NCI-H446 treated with DMSO at 0.1 percent for 48 hours (cell line): ENCODE measurements at places on chromosomes 1 and 21.

- no peak for DNase-seq
These were observed 15.6 kb upstream of the FMOD start for GRCh38 chr1:203366476-203366875.

DNA sequence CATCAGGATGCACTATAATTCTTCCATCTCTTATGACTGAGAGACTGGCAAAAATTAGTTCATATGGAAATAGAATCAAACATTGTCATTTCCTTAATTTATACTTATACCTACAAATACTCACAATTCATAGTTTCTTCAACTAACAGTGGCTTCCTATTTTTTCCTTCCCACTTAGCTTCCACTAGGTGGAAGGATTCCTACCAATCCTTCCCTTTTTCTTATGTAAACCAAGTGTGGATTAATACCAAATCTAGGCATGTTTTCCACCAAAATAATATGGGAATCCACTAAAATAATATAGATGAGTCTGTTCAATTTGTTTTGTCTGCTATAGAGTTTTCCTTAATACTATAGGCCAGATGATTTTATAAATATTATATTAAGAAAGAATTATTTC is 1537.1 kb downstream of the PLA2G4A start:
- no peak for DNase-seq

DNA sequence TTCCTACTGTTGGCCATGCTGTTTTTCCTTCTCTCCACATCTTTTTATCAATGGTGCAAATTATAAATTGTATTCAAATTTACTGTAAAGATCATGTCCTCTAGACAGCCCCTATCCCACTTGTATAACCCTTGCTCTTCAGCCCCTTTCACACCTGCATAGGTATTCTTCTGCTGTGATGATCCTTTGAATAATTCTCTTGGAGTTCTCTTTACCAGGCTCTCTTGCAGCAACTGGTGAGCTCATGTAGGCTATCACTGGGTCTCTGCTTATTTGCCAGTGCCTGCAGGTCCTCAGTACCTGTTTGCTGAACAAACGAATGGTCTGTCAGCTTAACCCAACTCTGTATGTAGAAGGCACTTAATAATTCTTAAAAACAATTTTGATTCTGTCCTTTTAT is 8.2 kb downstream of the PTPRC start:
- DNase-seq = no peak

DNA sequence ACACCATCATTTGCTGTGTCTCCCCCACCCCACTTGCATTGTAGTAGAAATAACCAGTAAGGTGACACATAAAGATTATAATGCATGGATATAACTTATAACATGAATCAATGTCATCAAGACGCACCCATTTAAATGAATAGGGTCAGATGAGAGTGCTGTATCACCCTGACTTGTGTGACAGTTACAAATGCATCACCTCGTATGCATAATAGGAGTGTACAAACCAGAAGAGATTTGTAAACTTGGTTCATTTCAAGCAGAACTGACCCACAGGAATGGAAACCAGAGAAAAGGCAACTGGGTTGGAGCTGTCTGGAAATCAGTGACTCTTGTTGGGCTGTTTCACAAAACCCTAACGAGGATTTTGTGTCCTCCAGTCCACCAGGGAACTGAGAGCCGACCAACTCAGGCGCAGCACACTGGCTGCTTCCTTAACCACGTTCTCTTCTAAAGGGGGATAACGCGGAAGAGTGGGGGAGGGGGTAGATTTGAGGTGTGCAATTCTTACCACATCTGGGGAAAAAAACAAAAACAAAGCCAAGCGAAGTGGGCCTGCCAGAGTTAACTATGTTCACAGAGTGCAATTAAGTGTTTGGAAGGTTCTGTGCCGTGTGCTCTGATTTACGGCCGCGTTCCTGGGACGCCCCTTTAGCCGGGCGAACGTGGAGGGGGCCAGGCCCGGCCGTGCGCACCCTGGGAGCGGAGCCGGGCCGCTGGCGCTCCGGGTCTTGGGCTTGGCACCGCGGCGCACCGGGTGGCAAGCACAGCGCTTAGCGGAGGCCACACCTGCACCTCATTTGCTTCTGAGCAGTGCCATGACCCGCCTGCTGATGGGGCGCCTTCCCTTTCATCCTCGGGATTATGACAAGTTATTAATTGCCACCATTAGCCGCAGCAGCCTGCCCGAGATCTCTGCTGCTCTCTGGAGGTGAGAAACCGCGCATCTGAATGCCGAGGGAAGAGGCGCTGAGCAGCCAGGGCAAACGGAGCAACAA is 248.8 kb upstream of the FOXD3 start:
- DNase-seq = no peak

- no peak for DNase-seq
These were observed 683 bp upstream of the DMAP1 start for GRCh38 chr1:44212355-44213221.

DNA sequence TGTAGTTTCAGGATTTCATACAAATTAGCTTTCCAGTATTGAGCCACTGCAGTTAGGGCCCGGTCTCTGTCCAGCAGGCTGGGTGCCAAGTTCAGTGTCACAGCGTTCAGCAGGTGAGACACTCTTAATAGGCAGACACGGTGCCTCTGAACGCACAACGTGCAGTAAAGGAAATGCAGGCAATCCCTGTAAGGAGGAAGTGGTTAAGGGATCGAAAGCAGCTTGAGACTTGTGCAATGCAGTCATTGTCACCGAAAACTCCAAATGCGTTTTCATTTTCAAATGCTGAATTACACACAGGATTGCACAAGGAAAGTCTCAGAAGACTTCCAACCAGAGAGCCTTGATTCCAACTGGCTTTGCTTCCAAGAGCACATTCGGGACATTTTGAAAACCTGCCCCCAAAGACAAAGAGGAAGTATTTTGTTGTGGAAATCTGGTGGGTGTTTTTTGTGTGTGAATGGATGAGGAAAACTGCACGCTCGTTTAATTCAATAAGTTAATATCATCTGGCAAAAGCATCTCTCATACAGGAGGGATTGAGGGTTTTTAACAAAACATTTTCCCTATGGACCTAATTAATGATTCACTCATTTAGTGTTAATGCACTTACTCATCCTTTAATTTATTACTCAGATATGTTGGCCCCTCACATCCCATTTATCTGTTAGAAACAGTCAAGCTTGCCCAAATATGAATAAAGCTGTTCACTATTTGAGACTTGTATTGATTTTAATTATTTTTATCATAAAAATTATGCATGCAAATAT is 61.6 kb downstream of the PTGS2 start:
- DNase-seq = peak; percentile 10

DNA sequence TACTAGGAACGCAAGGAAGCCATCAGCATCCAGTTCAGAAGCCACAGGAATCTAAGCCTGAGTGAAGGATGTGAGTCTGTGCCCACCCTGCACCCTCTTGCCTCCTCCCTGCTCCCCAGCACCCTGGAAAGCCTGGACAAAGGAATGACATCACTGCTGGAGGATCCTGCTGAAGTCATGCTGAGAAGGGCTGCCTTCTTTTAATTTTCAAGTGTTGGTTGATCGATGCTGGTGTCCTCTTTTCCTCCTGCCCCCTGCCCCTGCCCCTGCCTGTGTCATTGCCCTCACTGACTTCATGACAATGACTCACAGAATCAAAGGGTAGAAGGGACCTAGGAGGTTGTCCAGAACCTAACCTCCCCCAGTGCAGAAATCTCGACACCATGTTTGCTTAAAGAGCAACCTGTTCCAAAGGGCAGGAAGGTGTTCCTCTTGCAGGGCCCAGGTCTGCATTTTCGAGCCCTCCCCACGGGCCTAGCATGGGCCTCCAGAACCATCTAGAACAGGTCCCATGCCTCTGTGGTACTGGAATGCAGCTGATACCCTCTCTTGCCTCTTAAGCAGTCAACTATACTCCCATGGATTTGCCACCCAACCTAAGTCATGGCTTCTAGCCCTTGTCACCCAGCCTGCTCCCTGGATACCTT is 9.6 kb downstream of the DHRS3 start:
- DNase-seq = no peak

GRCh38 chr1:90206260-90206659 is 211.3 kb downstream of the ZNF326 start:
- no peak for DNase-seq
